ENCODE measurements at places on chromosomes 16 and 17. TPM values are rescaled to one million over a fixed set of nuclear protein-coding genes. Genes with fewer than 3 reads are reported as not detected.

GRCh38 chr17:34365340-34365739, 2.3 kb upstream of the CCL1 start:
- no peak for DNase-seq
- H3K4me3 ChIP-seq, result no peak overlapping the region
- H3K27me3 ChIP-seq, result peaks cover 17% of the 10 kb centered on the region
- peaks cover 12% of the 10 kb centered on the region for H3K4me1 ChIP-seq
- H3K36me3 ChIP-seq, result no peaks in the 10 kb centered on the region

- H3K36me3 ChIP-seq, result no peaks in the 10 kb centered on the region
- DNase-seq, result no peak
- no peaks in the 10 kb centered on the region for H3K27me3 ChIP-seq
These were observed 1046.5 kb upstream of the RBFOX1 start for GRCh38 chr16:6286176-6286575.

GRCh38 chr17:6305613-6306360, 129.1 kb downstream of the AIPL1 start:
- no peaks in the 10 kb centered on the region for H3K36me3 ChIP-seq
- H3K27me3 ChIP-seq, result peaks cover 38% of the 10 kb centered on the region
- no peak for DNase-seq
- no peak overlapping the region for H3K4me3 ChIP-seq
- H3K27ac ChIP-seq, result no peak overlapping the region
- H3K4me1 ChIP-seq, result no peaks in the 10 kb centered on the region

GRCh38 chr16:71360378-71360777, 1.9 kb downstream of the CALB2 start:
- H3K27ac ChIP-seq, result no peak overlapping the region
- H3K4me1 ChIP-seq, result peaks cover 3% of the 10 kb centered on the region
- no peak for DNase-seq
- no peaks in the 10 kb centered on the region for H3K36me3 ChIP-seq
- H3K27me3 ChIP-seq, result peaks cover 42% of the 10 kb centered on the region
- no peak overlapping the region for H3K4me3 ChIP-seq

- H3K36me3 ChIP-seq, result no peaks in the 10 kb centered on the region
- peaks cover 65% of the 10 kb centered on the region for H3K27me3 ChIP-seq
- H3K4me3 ChIP-seq, result no peak overlapping the region
- H3K4me1 ChIP-seq, result no peaks in the 10 kb centered on the region
These were observed 156.5 kb downstream of the FOXL1 start for GRCh38 chr16:86734543-86735460.

DNA sequence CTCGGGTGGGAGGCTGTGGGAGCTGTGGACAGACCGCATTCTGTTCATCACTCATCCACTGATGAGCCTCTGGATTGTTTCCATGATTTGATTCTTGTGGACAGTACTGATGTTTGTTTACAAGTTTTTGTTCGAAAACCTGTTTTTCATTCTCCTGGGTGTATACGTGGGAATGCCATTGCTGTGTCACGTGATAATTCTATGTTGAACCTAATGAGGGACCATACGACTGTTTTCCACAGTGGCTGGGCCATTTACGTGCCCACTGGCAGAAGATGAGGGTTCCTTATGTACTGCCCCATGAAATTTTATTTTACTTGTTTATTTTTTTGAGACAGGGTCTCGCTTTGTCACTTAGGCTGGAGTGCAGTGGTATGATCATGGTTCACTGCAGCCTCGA, 2.6 kb upstream of the ALG1 start:
- peaks cover 8% of the 10 kb centered on the region for H3K36me3 ChIP-seq
- DNase-seq, result no peak
- no peak overlapping the region for H3K4me3 ChIP-seq
- H3K27me3 ChIP-seq, result no peaks in the 10 kb centered on the region

DNA sequence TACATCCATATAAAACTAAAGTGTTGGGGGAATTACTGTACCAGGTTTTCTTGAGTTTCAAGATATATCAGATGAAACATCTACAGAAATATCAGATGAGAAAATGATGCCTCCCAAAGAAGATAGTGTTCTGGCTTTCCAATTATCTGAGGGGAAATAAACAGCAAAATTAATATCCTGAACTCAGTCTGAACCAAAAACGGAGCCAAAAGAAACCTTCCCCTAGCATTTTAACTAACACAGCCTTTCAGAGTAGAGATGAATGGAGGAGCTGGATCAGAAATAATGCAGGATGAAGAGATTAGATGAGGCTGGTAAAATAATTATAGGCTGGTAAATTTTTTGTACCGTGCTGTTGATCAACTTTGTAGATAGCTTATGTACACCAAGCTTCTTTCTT, 16.2 kb downstream of the ERCC4 start:
- no peaks in the 10 kb centered on the region for H3K27me3 ChIP-seq
- no peak overlapping the region for H3K4me3 ChIP-seq
- no peak for DNase-seq

DNA sequence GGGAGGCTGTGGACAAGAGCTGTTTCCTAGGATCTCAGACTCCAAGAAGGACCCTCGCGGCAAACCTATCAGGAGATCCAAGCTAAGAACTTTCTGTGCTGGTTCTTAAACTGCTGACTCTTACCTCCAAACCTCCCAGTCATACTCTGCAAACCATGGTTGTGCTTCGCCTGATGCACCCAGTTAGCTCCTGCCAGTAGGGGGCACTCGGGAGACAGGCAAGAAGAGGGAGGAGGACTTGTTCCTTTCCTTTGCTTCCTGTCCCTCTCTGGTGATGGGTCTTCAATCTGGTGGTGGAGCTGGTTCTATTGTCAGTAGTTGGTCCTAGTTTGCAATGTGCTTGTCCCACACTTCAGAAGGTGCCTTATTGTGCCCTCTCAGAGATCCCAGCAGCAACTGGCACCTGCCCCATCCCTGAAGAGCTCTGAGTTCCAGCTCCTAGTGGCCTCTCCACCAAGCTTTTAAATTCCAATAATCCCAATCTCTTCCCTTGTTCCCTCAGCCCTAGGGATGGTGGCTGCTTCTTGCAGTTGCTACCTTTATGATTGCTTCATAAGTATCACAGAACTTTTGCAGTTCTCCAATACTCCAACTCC, 113.5 kb upstream of the RPL38 start:
- no peaks in the 10 kb centered on the region for H3K36me3 ChIP-seq
- H3K27me3 ChIP-seq, result peaks cover 12% of the 10 kb centered on the region
- DNase-seq, result peak; percentile 51
- H3K4me1 ChIP-seq, result no peaks in the 10 kb centered on the region

- no peaks in the 10 kb centered on the region for H3K36me3 ChIP-seq
- no peaks in the 10 kb centered on the region for H3K4me1 ChIP-seq
- no peak for DNase-seq
- no peaks in the 10 kb centered on the region for H3K27me3 ChIP-seq
- no peak overlapping the region for H3K4me3 ChIP-seq
- H3K27ac ChIP-seq, result no peak overlapping the region
These were observed 43.4 kb downstream of the ENGASE start for GRCh38 chr17:79117905-79118487.

- no peak overlapping the region for H3K27ac ChIP-seq
- H3K27me3 ChIP-seq, result peaks cover 35% of the 10 kb centered on the region
- no peaks in the 10 kb centered on the region for H3K36me3 ChIP-seq
These were observed 27.3 kb downstream of the GAS7 start for GRCh38 chr17:10171122-10171571.

DNA sequence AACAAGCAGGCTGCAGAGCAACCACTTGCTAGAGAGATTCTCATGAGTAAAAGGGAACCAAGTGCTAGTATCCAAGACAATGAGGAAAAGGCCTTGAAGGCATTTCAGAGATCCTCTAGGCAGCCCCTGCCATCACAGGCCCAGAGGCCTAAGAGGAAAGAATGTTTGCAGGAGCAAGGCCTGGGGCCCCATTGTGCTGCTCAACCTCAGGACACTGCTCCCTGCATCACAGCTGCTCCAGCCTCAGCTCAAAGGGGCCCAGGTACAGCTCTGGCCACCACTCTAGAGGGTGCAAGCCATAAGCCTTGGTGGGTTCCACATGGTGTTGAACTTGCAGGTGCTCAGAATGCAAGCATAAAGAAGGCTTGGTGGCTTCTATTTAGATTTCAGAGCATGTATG, 243.0 kb upstream of the RPL38 start:
- H3K36me3 ChIP-seq, result peaks cover 4% of the 10 kb centered on the region
- no peak for DNase-seq
- no peak overlapping the region for H3K27ac ChIP-seq

DNA sequence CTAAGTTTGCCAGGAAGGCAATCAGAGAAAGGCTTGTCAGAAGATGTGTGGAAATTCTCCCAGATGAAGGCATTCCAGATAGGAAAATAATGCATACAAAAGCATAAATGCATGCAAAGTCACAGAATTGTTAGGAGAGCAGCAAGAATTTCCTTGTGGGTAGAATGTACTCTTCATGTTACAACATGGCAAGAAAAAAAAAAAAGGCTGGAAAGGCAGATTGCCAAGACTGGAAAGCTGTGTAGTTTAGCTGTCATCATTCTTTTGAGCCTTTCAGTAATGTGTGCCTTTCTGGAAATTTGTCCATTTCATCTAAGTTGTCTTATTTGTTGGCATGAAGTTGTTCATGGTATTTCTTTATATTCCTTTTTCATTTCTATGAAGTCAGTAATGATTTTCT, 71.0 kb upstream of the EFCAB3 start:
- H3K27me3 ChIP-seq, result peaks cover 50% of the 10 kb centered on the region
- no peak overlapping the region for H3K27ac ChIP-seq
- no peaks in the 10 kb centered on the region for H3K4me1 ChIP-seq
- H3K4me3 ChIP-seq, result no peak overlapping the region

DNA sequence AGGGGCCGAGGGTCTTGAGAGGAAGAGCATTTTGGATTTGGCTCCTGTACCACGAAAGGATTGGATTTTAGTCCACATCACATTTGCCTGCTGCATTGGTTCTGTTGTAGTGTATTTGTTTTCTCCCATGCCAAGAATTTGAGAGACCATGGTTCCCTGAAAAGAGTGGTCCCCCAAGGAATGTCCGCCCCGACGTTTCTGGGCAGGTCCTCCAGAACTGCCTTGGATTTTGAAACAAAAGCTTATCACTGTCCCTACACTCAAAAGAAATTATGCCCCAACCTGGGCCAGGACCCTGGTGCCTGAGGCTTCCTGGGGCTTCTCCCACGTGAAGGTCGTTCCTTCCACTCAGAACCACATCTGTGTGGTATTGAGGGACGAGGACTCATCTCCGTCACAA, 10.8 kb downstream of the NTN1 start:
- peaks cover 48% of the 10 kb centered on the region for H3K27me3 ChIP-seq
- no peaks in the 10 kb centered on the region for H3K36me3 ChIP-seq
- no peak overlapping the region for H3K4me3 ChIP-seq
- no peaks in the 10 kb centered on the region for H3K4me1 ChIP-seq
- no peak for DNase-seq

DNA sequence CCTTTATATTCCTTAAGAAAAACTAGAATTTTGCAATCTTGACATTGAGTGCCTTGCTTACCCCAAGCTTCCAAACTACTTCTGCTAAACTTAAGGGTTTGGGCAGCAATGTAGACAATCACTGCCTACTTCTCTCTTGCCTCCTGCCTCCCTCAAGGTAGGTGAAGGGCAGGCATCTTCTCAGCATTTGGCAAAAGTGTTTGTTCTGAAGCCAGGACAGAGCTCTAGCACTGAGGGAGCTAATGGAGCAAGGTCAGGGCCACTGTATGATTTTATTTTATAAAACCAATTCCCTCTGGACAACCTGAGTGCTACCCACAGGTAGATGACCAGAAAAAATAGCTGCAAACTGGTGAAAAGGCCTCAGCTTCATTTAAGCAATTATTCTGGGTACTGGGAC, 111.8 kb downstream of the IRX3 start:
- H3K27me3 ChIP-seq, result peaks cover 38% of the 10 kb centered on the region
- no peak for DNase-seq
- no peak overlapping the region for H3K27ac ChIP-seq
- H3K4me3 ChIP-seq, result no peak overlapping the region

DNA sequence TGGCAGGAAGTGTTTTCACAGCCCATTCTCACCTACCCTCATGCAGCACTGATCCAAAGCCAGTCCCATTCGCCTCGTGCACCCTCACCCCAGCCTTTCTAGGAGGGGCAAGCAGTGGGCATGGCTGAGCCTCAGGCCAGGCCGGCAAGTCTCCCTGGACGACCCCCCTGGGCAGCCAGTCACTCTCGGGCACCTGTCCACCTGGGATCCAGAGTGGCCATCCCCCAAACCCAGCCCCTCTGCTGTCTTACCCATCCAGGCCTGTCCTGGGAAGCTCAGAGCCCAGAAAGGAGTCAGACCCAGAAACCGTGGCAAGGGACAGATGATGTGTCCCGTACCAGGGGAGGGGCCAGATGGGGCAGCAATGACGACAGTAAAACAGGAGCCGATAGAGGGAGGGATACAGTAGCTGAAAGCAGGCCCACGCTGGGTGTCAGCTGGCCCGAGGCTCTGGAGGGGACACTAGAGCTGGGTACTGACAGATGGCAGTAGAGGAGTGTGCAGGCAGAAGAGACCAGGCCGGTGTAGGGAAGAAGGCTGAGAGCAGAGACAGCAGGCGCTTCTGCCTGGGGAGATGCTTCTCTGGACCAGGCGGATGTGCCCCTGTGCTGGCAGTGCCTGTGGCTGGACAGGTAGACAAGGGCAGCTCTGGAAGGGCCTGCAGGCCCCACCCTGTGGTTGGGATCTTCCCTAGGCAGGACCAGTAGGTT, 5.8 kb downstream of the CMTM3 start:
- peaks cover 23% of the 10 kb centered on the region for H3K4me1 ChIP-seq
- H3K27ac ChIP-seq, result peak overlapping the region; percentile 11
- H3K36me3 ChIP-seq, result peaks cover 3% of the 10 kb centered on the region

DNA sequence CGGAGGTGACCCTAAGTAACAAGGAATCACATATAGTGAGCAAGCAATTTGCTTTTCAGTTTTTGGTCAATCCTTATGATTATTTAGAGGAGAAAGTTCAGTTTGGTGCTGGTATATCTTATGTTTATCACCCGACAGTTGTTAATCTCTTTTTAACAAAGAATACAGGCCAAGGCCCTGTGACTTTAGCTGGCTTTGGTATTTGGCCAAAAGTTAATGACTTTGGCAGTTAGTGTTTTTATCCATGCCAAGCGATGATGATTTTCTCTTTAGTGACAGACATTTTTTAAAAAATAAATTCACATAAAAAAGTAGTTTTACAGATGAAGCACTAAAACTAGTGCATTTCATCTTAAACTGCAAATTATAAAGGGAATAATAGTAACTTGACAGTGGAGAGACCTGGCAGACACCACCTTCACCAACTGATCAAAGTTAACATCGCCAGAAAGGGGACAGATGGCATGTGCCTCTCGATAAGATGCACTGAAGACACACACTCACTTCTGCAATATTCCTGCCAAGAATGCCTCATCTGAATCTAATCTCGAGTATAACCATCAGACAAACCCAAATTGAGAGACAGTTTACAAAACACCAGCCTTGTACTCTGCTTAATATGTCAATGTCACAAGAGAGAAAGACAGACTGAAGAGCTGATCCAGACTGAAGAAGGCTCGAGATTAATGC, 6.9 kb downstream of the DEXI start:
- no peak overlapping the region for H3K4me3 ChIP-seq
- H3K27me3 ChIP-seq, result no peaks in the 10 kb centered on the region
- H3K4me1 ChIP-seq, result peaks cover 72% of the 10 kb centered on the region
- peaks cover 25% of the 10 kb centered on the region for H3K36me3 ChIP-seq
- no peak for DNase-seq

- no peaks in the 10 kb centered on the region for H3K27me3 ChIP-seq
- H3K27ac ChIP-seq, result no peak overlapping the region
- DNase-seq, result no peak
- H3K4me3 ChIP-seq, result no peak overlapping the region
- H3K36me3 ChIP-seq, result no peaks in the 10 kb centered on the region
- no peaks in the 10 kb centered on the region for H3K4me1 ChIP-seq
These were observed 61.2 kb upstream of the RBFOX1 start for GRCh38 chr16:7271486-7271885.

MT1G gene
- total RNA-seq, result 41.8 TPM

MT1A gene
- not detected for total RNA-seq

SOX9 gene
- total RNA-seq, result not detected

MGAT5B gene
- total RNA-seq, result 0.12 TPM

SRL gene
- not detected for total RNA-seq

QRICH2 gene
- 1.6 TPM for total RNA-seq

VMO1 gene
- not detected for total RNA-seq

DBNDD1 gene
- total RNA-seq, result 1.0 TPM

FSCN2 gene
- 0.29 TPM for total RNA-seq

DPEP2 gene
- total RNA-seq, result 1.8 TPM

OR1F1 gene
- not detected for total RNA-seq

Measured in activated naive CD8-positive, alpha-beta T cell treated with anti-CD3 and anti-CD28 coated beads for 36 hours (primary cell).